ENCODE measurements at places on chromosomes 4 and X. TPM values are rescaled to one million over a fixed set of nuclear protein-coding genes. Genes with fewer than 3 reads are reported as not detected.

Gene MTTP
- 5.2 TPM for polyA plus RNA-seq

Gene AIFM1
- 77.7 TPM for polyA plus RNA-seq

Gene CFAP47
- 0.14 TPM for polyA plus RNA-seq

Gene CT47A7
- polyA plus RNA-seq, result not detected

Gene ANXA3
- 47.6 TPM for polyA plus RNA-seq

Gene SOWAHD
- 0.85 TPM for polyA plus RNA-seq

Gene GABRG1
- polyA plus RNA-seq, result 0.19 TPM

Gene FBXW7
- 35.1 TPM for polyA plus RNA-seq

Gene TMPRSS11E
- polyA plus RNA-seq, result 0.36 TPM

Gene H2BW2
- polyA plus RNA-seq, result 1.1 TPM

Gene PRPS1
- polyA plus RNA-seq, result 58.0 TPM

Gene CENPVL3
- polyA plus RNA-seq, result 0.40 TPM

Gene PROM1
- polyA plus RNA-seq, result 41.0 TPM

Gene OPN1MW
- not detected for polyA plus RNA-seq

Gene RAB33B
- 16.0 TPM for polyA plus RNA-seq

Gene ZNF157
- polyA plus RNA-seq, result 0.90 TPM

Gene CCSER1
- polyA plus RNA-seq, result 23.4 TPM

Gene ZCCHC12
- 0.85 TPM for polyA plus RNA-seq

Gene GPR173
- polyA plus RNA-seq, result 24.5 TPM

Measured in left renal pelvis (tissue), 4 donors.